CD4-positive, alpha-beta T cell treated with Interleukin-17A for 4 hours (primary cell): ENCODE measurements at places on chromosomes 3 and 15.

DNA sequence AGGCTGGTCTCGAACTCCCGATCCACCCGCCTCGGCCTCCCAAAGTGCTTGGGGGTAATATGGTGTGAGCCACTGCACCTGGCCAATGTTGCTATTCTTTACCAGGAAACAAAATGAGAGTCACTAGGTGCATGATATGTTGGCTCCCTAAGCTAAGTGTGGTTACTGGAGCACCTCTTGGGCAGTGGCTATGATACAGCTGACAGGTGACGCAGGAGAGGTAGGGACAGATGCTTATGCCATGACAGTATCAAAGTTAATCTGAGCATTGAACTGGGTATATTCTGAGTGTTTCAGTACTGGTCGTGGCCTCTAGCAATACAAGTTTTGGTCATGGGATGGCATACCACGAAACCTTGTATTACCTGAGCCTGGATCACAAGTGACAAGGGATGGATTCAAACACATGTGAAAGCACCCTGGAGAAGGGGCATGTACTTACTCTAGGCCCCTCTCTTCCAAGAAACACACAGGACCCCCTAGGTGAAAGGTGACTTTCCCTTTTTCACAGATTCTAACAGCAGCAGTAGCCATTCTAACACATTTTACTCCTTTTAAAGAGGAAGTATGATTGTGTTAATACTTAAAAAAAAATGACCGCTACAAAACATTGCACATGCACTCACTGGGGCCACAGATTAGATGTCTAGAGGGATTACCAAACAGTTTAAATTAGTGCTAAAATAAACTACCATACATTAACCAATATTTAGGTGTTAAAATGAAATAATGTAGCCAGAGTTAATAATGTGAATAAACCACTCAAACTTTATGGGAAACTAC is 467.3 kb downstream of the SHQ1 start:
- DNase-seq = no peak

DNA sequence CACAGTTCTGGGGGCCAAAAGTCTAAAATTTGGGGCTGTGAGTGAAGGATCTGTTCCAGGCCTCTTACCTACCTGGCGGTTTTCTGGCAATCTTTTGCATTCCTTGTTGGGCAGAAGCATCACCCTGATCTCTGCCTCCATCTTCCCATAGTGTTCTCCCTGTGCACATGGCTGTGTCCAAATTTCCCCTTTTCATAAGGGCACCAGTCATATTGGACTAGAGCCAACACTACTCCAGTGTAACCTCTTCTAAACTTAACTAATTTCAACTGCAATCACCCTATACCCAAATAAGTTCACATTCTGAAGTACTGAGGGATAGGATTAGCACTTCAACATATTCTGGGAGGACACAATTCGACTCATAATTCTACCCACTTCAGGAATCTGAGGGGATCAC is 85.0 kb downstream of the CCNL1 start:
- DNase-seq = no peak

GRCh38 chr15:71385457-71385856 is 270.2 kb downstream of the THSD4 start:
- DNase-seq = no peak

DNA sequence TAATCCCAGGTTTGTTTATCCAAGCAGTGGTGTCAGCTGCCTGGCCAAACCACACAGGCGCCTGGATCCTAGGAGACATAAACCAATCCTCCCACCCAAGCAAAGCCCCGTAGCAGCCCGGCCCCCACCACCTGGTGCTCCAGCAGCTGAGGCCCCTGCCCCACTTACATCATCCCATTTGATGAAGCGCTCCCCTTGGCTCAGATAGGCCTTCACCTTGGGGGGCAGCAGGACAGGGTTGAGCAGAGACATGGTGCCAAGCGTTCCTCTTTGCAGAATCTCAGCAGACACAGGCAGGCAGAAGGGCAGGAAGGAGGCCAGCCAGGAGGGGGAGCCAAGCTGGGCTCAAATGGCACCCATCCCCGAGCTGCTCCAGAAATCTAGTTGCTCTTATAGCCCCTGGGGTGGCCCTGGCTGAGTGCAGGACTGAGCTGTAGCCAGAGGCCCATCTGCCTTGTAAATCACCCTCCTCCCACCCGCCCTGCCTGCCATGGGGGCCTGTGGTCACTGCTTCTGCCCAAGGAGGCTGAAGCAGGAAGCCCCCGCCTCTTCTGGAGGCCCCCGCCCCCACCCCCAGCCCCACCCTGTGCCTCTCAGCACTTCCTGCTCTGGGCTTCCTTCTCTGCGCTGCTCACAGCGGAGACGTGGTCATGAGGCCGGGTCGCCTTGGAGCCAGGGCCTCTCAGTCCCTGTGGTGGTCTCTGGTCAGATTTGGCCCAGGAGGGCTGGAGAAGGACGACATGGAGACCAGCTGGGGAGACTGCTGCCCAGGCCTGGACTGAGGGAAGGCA is at the start of gene PLCB2:
TSS of gene PLCB2 (minus strand) at position 515 of the 791 bp plus-strand sequence. CDS start at position 252, 263 bp downstream.
- DNase-seq = peak; percentile 78

DNA sequence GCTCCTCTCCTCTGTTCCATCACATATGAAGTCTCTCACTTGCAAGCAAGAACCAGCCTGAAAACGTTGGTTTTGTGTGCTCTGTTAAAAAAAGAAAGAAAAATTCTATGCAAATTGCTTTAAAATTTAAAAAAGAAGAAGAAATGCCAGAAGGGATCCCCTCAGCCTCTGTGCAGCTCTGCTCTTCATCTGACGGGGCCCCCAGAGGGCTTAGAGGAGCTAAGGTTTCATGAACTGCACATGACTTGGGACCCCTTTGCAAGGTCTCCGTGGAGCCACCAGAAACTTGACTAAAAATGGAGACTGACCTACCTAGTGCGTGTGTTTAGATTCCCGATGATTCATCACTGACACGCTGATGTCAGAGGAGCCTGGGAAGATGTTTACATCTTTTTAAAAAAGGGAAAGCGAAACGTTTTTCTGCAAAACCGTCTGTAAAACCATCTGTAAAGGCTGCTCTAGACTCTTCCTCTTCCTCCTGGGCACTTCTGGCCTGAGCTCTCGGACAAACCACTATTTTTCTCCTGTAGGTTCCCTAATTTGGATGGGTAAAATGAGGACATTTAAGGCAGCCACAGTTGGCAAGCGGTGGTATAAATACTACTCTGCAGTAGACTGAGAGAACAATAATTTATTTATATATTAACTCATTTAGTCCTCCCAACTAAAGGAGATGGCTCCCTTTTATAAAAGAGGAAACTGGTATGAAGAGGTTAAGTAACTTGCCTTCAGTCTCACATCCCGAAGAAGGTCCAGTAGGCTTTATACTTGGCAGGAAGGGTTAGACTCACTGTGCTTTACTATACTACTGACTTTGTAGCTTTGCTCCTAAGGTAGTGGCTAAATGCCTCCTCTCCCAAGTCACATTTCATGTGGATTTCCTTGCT is 67.2 kb upstream of the POLG start:
- DNase-seq = no peak

GRCh38 chr3:73727854-73728253 is 103.1 kb upstream of the PDZRN3 start:
- DNase-seq = no peak

DNA sequence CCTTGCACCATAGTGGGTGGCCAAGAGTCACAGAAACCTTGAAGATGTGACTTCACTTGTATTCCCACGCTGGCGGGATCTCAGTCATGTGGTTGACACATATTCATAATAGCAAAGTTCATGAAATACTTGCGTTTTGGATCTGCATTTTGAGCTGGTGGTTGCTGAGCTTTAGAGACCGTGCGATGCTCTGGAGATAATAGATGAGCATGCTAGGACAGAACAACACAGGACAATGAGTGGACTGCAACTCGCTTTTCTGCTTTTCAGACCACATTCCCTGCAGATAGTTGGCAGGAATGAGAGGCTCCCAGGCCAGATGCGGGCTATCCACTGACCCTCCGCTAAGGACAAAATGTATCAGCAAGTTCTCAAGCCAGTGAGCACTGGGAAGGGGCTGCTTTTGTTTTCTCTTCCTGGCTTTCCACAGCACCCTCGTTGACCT is 13.8 kb upstream of the STARD5 start:
- DNase-seq = no peak

DNA sequence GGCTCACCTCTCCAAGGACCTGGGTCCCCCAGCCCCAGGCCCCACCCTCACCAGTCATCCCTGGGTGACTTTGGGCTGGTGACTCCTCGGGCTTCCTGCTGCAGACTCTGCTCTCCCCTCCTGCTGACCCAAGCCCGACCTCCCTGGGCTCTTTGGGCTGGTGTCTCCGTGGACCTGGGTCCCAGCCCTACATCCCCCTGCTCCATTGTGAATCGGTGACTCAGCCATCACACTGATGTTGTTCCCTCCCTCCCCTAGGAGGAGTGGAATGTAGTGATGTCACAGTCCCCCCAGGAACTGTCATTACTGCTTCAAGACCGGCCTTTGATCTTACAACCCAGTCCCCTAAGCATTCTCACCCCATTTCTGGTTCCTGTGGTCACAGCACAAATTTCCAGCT is 83.7 kb downstream of the ADAMTS7 start:
- no peak for DNase-seq

DNA sequence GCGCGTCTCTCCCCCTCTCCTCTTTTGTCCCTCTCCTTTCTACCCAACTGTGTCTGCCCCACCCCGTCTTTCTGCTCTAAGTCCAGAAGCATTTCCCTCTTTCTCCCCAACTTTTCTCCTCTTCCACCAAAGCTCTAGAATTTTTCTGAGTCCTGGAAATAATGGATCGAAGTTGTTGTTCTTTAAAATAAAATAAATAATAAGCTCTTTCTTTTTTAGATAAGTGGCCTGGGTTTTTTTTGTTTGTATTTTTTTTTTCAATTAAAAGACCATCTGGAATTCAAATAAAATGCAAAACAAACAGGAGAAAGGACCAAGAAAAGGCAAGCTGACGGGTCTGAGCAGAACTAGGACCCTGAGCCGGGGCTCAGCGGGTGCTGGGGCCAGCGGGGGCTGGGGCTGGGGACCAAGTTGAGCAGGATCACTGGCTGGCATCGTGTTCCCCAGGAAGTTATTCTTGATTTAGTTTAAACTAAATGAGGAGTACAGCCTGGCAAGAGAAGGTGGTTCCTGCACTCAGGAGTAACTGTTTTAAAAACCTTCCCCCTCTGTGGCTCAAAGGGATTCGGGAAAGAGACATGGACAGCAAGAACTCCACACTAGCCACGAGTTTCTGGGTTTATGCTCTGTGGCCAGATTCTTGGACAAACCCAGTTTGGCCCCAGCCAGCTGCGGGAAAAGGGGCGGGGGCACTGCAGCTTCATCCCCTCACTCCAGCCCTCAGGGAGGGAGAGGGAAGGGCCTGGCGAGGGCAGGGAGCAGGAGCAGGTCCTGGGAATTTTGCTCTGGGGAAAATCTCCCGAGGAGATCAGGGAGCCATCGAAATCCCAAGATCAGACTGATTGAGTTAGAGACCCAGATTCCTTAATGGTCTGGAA is 8.4 kb downstream of the GATA2 start:
- DNase-seq = no peak

DNA sequence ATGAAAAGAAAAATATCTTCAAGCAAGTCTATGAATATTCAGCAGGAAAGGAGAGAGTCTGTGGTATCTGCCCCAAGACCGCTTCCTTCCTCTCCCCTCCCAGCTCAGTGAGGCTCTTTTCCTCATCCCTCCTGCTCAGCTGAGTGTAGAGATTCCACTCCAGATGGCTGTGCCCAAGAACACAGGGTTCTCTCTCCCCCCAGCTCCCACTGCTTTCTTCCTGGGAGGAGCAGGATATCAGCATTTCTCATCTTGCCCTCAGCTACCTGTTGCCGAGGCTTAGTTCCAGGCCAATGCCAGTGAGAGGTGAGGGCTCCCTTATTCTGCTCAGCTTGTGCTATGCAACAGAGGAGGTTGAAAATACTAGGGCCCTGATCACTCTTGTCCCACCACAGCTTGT is 211.9 kb downstream of the SV2B start:
- DNase-seq = peak; percentile 42

DNA sequence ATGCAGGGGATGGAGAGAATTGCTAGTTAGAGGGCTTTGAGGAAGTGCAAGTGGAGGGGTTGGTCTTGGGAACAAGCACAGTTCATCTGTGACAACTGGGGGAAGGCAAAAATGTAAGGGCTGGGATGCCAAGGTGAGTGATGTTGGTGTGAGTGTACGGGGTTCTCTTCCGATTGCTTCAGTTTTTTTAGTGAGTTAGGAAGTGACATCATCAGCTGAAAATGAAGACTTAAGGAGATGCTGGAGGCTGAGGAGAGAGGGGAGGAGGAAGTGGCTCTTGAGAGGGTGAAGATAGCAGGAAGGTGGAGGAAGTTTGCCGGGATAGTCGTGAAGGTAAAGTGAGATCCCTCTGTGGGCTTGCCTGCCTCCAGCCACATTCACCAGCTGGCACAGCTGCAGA is 12.7 kb downstream of the TICRR start:
- DNase-seq = no peak

DNA sequence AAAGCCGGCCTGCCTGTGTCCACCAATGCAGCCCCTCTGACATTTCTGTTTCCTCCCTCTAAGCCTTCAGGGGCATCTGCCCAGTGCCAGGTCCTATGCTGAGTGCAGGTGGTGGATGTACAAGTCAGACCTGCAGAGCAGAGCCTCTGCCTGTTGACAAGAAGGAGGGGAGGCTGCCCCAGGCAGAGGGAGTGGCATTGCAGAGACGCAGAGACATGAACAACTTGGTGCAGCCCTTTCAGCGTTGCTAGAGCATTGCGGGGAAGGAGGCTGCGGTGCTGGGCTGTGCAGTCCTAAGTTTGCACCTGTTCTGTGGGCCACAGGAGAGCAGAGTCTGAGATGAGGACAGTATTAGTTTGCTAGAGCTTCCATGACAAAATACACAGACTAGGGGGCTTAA is 65.2 kb downstream of the LSM3 start:
- DNase-seq = no peak

DNA sequence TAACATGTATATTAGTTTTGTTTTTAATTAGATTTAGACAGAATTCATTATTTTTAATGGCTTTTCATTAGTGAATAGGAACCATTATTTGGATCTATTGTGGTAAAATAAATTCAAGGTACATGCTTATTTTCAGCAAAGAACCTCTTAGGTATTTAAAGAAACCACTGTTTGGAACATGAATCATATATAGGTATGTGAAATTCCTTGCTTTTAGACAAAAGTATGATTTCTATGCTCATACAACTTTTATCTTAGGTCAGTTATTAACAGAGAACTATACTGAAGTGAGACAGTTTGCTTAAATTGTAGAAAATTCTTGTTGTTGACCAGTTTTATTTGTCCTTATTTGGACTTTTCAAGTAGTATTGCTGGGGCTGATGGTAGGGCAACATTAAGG is 389.9 kb downstream of the FEZF2 start:
- DNase-seq = no peak

GRCh38 chr15:52115598-52116427 is 3.2 kb upstream of the BCL2L10 start:
- DNase-seq = no peak

GRCh38 chr15:56353119-56353518 is 12.1 kb upstream of the TEX9 start:
- DNase-seq = no peak

DNA sequence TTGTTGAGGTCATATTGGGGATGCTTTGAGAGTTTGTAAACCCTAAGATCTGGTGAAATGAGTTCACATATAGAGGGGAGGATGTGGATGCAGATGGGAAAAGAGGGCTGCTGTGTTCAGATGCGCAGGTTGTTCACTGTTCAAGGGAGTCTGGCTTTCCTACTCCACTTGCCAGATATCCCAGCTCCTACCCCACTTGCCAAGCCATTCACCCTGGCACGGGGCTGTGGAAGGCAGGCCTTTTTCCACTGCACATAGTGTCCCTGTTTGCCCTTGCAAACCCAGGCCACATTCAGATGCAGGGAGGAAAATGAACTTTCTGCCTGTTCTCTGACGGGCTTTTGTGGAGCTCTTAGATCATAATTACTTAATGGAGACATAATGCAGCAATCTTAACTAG is 29.0 kb downstream of the CRABP1 start:
- no peak for DNase-seq

- no peak for DNase-seq
These were observed 28.1 kb upstream of the MCTP2 start for GRCh38 chr15:94203306-94203705.
